ENCODE measurements at places on chromosomes 1 and 21. TPM values are rescaled to one million over a fixed set of nuclear protein-coding genes. Genes with fewer than 3 reads are reported as not detected.
A peak's percentile ranks its signal among the peaks of the same experiment; 100 is the strongest.

DNA sequence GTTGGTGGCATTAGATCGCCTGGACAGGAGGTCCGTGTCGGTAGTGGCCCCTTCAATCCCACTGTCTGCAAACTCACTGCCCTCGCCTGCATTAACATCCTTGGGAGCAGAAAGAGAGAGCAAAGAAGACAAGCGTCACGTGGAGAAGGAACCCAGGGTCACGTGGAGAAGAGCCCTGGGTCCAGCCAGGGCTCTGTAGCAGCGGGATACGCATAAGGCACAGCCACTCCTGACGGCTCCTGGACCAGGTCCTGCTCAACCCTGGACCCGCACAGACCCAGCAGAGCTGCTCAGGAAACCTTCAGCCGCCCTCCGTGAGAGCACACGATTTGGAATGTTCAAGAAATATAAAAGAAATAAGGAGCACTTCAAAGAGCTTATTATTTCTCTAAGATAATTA is 92.0 kb downstream of the TIAM1 start:
- DNase-seq = no peak

- no peak for DNase-seq
Measured at GRCh38 chr1:40890771-40891170, 28.6 kb upstream of the CITED4 start.

GRCh38 chr1:236516929-236517704 is 6.7 kb upstream of the LGALS8 start:
- no peak for DNase-seq

DNA sequence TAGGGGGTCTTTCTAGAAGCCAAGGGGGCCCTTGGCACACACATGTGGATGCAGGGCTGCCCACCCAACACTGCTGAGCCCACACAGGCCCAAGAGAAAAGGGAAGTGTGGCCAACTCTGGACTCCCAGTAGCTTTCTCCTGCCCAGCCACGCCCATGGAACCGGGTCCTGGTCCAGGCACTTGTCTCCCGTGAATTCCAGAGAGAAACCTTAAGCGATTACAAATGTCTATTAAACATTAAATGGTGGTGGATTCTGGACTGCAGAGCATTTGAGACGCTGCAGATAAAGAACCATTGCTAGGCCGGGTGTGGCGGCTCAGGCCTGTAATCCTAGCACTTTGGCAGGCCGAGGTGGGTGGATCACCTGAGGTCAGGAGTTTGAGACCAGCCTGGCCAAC is 100.6 kb upstream of the ARHGEF16 start:
- DNase-seq = no peak

GRCh38 chr1:168328731-168329364 is 48.2 kb downstream of the TBX19 start:
- DNase-seq = no peak

- no peak for DNase-seq
Measured at GRCh38 chr1:165899461-165899941, 72.1 kb downstream of the UCK2 start.

GRCh38 chr1:40625076-40625475 is 40.4 kb downstream of the RIMS3 start:
- peak; percentile 26 for DNase-seq

GRCh38 chr21:34197561-34197960 is 124.2 kb downstream of the MRPS6 start:
- DNase-seq = no peak

- DNase-seq = no peak
Measured at GRCh38 chr1:217687511-217687910, 56.4 kb downstream of the SPATA17 start.

GRCh38 chr1:24535021-24535424 is 20.9 kb upstream of the NCMAP start:
- peak; percentile 80 for DNase-seq

DNA sequence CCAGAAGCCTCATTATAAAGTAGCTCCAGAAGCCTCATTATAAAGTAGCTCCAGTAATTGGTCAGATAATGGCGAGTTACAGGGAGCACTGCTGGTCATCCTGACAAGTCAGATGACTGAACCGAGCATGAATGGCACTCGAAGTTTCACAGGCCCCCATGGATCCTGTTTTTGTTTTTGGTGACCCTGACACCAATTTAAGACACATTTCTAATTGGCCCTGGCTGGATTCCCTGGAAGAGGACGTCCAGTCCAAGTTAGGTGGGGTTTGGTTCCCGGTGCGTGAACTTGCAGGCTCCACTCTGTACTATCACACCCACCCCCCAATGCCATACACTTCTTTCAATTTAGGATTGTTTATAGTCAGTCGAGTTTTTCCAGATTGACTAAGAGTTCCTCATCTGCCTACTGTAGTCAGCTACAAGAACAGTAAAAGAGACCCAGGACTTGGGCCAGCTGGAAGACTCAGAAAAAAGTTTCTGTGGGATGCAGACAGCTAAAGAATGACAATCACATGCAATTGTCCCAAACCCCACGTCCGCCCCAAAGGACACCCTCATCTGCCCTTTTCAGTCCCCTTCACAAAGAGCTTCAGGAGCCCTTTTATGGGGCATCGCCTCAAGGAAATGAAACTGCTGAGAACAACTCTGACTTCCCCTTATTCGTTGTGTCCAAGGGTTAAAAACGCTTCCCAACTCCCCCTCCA is 2.7 kb downstream of the DHRS3 start:
- no peak for DNase-seq

DNA sequence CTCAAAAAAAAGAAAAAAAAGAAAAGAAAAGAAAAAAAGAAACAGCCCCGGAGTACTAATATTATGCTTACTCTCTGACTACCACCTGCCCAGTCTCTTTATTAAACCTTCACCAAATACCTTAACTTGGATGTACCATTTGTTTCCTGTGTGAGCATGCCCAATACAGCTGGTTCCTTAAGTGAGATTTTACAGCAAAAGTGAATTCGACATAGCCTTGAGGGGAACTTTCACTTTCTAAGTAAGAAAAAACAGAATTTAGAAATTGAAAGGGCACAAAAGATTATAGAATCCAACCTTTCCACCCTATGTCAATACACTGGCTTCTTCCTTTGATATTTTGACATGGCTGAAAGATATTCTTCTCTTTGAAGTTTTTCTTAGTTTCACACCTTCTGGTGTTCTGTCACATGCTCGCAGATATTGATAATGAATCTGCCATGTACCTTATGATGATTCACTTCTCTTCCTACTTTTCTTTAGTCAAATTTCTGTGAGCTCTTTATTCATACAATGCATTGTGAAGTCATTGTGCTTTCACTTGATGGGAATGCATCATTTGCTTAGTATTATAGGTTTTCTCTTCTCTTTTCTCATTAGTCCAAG is 5.2 kb upstream of the GIPC2 start:
- no peak for DNase-seq

- no peak for DNase-seq
Measured at GRCh38 chr1:19688041-19688842, 23.6 kb downstream of the HTR6 start.

GRCh38 chr1:230157420-230158390 is 90.7 kb downstream of the GALNT2 start:
- DNase-seq = no peak

GRCh38 chr1:223030871-223031400 is 112.1 kb downstream of the TLR5 start:
- no peak for DNase-seq

- DNase-seq = peak; percentile 83
Measured at GRCh38 chr1:111505641-111506119, 2.2 kb upstream of the ADORA3 start.

- no peak for DNase-seq
Measured at GRCh38 chr1:212622467-212622866, 13.9 kb downstream of the ATF3 start.

DNA sequence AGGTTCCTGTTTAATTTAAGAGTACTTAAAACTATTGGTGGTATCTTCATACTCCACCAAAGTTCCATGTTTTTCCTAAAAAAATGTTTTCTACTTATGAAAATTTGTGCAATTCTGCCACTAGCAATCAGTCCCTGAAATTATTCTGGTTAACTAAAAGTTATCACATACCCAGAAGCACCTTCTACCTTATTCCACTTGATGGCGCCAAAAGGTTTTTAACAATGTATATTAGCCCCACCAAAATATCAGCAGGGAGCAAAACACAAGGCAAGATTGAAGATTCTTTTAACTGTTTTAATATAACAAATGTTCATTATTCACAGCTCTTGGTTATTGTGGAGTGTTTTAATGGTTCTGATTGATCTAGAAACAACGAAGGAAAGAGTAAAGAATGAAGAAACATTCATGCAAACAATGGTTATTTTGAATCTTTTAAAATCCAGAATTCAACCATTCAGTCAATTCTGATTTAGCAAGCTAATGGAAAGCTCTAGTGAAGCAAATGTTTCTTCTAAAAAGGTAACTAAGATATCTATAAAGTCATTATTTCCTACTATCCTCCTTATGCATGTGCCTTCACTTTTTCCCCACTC is 67.2 kb downstream of the TTLL7 start:
- DNase-seq = peak; percentile 36

DNA sequence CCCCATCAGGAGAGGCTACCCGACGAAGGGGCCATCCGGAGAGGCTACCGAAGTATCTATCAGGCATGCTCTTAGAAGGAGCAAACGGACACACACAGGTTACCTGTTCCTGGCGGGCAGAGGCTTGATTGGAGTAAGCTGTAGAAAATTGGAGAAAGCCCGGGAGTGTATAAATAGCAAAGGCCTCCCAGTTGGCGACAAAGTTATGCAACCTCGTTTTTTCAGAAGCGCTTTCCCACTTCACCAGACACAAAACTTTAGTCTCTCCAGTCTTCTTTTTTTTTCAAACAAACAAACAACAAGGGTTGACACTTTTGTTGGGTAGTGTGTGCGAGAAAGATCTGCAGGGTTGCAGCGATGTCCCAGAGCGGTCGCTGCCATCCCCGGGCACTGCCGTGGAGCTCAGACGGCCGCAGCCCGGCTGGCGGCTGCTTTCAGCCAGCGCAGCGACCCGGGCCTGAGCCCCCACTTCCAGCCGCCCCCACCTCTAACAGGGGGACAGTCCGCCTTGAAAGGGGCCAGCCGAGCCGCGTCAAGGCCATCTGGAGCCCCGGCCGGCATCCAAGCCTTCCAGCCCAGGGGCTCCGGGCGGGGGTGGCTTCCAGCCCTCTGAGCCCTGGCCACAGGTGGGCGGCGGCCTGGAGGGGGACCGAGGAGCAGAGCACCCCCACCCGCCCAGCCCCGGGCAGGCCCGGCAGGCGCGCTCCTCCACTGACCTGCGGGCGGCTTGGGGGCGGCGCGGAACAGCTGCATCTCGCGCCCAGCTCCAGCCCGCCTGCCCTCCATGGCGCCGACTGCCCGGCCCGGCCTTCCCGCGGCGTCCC is 616 bp downstream of the MCOLN3 start:
- no peak for DNase-seq

DNA sequence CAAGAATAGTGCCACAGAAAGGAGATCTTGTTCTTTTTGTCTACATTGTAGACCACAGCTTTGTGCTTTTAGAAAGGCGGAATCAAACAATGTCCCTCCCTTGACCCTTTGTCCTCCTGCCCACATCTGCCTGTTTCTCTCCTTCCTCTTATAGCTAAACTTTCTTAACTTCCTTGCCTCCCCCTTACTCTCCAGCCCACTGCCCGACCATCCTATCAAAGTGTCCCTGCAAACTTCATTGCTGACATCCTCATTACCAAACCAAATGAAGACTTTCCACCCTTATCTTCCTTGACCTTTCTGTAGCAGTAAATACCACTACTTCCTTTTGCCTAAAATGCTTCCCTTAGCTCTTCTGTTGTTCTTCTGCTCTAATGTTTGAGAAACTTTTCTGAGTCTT is 5.0 kb downstream of the SELP start:
- no peak for DNase-seq

DNA sequence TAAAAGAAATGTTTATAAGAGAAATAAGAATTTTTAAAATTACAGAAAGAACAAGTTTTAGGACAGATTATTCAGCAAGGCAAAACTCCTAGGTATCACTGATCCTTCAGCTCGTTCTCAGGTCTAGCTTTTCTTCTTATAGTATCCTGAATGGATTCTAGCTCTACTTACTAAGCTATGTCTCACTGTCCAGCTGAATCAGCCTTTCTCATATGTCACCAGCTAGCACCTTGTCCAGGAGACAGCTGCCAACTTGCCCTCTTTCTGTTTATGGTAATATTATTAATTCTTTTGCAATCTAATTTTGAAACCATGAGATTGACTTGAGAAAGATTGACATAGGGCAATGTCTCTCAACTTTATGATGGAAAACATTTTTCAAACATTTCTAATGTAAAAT is 159.9 kb downstream of the LYPLAL1 start:
- no peak for DNase-seq

GRCh38 chr1:228046421-228047182 is 35.9 kb upstream of the ARF1 start:
- DNase-seq = no peak

GRCh38 chr1:42786097-42786496 is 1.3 kb downstream of the TMEM269 start:
- no peak for DNase-seq

GRCh38 chr1:230621324-230622030 is 20.8 kb upstream of the COG2 start:
- no peak for DNase-seq

DNA sequence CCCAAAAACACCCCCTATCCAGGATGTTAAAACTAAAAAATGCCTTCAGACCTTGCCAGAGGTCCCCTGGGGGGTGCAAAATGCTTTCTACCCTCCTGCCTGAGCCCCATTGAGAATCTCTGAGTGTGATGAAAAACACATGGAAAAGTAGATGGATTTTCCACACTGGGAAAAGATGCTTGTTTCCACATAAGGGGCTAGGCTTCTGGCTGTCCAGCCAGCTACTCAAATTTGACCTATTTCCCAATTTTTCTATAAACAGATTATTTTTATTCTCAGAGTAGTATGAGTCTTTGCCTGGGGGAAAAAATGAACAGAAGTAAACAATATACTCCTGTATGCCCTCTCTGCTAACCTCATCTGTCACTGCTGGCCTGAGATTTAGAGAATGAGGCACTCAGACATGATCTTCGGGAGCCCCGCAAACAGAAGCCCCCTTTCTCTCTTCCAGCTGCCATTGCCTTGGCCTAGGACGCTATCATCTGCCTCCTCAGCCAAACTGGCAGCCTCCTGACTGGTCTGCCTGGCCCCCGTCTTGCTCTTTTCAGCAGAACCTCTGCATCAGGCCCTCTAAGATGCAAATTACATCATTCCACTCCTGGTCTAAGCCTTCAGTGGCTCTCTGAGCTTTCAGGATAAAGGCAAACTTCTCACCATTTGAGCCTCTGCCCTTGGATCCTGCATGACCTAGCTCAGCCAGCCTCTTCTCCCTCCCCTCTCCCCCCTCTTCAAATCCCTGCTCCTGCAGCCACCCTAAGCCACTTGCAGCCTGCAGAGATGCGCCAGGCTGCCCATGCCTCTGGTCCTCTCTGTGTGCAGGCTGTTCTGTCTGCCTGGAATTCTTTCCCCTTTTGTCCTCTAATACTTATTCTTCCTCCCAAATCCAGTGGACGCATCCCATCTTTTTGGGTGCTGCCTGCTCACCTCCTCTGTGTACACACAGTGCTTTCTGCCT is 39.7 kb upstream of the TMEM125 start:
- no peak for DNase-seq

Gene CCDC24
- 1.1 TPM for polyA plus RNA-seq

Gene SORT1
- not detected for polyA plus RNA-seq

Gene RIPPLY3
- polyA plus RNA-seq = not detected

Gene S100A7
- not detected for polyA plus RNA-seq

Gene PPFIA4
- polyA plus RNA-seq = not detected

Gene ALX3
- not detected for polyA plus RNA-seq

Gene KRTAP12-1
- not detected for polyA plus RNA-seq

Gene GCSAML
- polyA plus RNA-seq = not detected

Gene TAS1R3
- not detected for polyA plus RNA-seq

Gene NTNG1
- polyA plus RNA-seq = 2.2 TPM

Gene RHOC
- 38.0 TPM for polyA plus RNA-seq

Gene SHCBP1L
- not detected for polyA plus RNA-seq
